ENCODE measurements at places on chromosomes 7 and 10.

DNA sequence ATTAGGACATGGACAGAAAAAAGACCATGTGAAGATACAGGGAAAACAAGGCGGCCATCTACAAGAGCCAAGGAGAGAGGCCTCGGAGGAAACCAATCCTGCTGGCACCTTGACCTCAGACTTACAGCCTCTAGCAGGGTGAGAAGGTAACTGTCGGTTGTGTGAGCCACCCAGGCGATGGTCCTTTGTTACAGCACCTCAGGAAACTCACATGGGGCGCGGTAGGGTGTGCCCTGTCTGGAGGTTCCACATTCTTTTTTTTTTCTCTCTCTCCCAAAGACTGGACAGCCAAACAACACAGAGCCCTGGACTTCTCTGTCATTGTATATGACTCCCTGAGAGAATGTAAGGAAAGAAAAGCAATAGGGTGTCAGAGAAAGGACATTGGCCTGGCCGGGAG is 163.2 kb downstream of the KCNMA1 start:
- no peak for DNase-seq

- DNase-seq = no peak
These were observed 192.5 kb downstream of the ELFN1 start for GRCh38 chr7:1862560-1862959.

GRCh38 chr10:79285315-79286197 is 61.7 kb upstream of the PPIF start:
- DNase-seq = no peak

DNA sequence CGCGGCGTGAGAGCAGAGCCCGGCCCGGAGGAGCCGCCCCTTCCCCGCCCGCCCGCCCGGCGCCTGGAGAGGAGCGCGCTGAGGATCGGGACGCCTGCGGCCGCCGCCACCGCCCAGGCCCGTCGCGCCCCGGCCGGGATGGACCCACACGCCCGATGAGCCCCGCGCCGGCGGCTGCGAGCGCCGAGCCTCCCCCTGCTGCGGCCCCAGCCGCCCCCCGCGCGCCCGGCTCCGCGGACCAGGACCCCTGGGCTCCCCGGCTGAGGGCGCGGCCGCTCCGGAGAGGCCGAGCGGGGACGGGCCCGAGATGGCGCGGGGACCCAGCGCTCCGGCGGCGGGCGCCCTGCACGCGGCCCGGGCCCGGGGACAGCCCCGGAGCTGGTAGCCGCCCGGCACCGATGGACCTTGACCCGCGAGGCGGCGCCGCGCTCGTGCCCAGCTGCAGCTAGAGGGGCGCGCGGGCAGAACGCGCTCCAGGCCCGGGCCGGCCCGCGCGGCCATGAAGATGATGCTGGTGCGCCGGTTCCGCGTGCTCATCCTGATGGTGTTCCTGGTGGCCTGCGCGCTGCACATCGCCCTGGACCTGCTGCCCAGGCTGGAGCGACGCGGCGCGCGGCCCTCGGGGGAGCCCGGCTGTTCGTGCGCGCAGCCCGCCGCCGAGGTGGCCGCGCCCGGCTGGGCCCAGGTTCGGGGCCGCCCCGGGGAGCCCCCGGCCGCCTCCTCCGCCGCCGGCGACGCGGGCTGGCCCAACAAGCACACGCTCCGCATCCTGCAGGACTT is 520 bp downstream of the FAM20C start:
- DNase-seq = no peak

GRCh38 chr7:135877805-135878204 is 99.4 kb downstream of the MTPN start:
- no peak for DNase-seq
